ENCODE measurements at places on chromosomes 2 and 18.

DNA sequence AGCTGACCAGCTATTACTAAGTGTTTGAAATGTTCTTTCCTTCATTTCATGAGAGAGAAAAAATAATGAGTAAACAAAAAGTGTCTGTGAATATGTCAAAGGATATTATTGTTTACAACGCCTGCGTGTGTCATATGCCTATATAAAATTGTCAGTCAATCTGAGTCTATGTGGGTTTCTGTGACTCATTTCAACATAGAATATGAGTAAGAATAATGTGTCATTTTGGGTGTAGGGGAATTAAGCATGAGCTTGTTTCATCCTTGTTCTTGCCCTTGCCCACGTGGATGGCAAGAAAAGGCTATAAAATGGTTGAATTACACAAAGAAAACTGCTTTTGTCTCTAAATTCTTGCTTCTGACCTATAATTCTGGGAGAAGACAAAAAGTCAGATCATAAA lies 466.0 kb downstream of the PTH2R start:
- DNase-seq, result no peak

GRCh38 chr2:100062336-100062735 lies 80.1 kb downstream of the AFF3 start:
- DNase-seq, result no peak

- DNase-seq, result no peak
Observed at GRCh38 chr2:237701859-237702390, 74.5 kb downstream of the LRRFIP1 start.

GRCh38 chr2:160666154-160667060 lies 172.8 kb upstream of the RBMS1 start:
- no peak for DNase-seq

DNA sequence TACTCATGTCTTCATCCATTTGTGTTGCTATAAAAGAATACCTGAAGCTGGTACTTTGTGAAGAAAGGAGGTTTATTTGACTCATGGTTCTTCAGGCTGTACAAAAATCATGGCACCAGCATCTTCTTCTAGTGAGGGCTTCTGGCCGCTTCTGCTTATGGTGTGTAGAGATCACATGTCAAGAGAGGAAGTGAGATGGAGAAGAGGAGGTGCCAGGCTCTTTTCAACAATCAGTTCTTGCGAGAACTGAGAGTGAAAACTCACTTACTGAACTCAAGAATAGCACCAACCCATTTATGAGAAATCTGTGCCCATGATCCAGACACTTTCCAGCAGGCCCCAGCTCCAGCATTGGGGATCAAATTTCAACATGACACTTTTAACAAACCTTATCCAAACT lies 30.0 kb upstream of the BARD1 start:
- DNase-seq, result no peak

- DNase-seq, result no peak
Observed at GRCh38 chr18:58535340-58536201, 93.3 kb downstream of the ALPK2 start.

DNA sequence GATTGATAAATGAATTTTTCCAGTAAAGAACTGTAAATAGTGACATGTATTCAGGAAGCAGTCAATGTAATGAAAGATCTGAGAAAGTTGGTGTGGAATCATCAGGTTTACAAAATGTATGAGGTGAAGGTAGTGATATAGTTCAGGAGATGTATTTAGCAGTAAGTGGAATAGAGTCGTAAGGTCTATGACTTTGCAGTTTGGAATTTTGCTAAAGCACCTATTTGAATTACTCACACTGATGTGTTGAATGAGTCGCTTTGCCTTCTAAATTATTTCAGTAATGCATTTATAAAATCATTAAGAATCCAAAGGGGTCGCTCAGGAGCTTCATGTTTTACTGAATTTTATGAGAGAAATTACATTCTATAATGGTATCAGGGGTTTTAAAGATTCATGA lies 713.7 kb downstream of the DSC3 start:
- no peak for DNase-seq

- no peak for DNase-seq
Observed at GRCh38 chr18:25164848-25165811, 186.8 kb downstream of the ZNF521 start.

GRCh38 chr18:35519148-35519899 lies 21.6 kb upstream of the INO80C start:
- no peak for DNase-seq

- no peak for DNase-seq
Observed at GRCh38 chr2:96692094-96692971, 47.5 kb downstream of the LMAN2L start.

DNA sequence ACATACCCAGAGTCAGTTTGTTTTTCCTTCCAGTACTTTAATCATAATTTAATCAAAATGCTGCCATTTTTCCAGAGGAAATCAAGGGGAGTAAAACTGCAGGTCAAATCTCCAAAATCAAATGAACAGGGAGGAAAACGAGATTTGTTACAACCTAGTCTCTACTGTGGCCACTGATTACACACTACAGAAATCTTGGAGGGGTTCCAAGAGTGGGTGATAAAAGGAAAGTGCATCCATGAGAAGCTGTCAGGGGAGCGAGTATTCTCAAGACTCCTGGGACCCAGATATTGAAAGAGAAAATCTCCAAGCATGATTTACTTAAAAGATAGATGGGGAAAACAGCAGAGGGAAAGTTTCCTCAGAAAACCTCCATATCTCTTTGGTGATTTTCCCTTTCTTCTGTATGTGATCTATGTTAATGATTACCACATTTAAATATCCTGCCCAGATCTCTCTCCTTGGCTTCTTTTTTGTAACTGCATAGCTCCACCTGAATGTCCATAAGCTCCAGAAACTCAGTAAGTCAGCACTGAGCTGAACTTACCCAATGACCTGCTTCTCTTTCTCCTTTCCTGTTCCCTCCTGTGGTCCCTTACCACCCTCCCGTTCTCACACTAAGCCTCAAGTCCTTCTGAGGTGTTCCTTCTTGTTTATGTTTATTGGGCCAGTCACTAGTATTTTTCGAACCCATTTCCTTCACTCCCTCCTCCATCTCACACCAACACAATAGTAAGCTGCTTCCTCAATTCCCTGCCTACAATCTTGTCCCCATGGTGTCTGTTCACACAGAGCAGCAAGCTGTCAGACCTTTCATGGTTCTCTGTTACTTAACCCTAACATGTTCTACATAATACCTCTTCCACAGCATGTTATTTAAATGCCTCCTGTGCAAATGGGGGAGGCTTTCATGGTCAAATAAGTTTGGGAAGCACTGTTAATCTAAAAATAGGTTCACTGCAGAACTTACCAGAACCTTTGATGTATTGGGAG lies 73.9 kb upstream of the TWSG1 start:
- no peak for DNase-seq

GRCh38 chr2:98508709-98509066 lies 64.0 kb downstream of the INPP4A start:
- no peak for DNase-seq

DNA sequence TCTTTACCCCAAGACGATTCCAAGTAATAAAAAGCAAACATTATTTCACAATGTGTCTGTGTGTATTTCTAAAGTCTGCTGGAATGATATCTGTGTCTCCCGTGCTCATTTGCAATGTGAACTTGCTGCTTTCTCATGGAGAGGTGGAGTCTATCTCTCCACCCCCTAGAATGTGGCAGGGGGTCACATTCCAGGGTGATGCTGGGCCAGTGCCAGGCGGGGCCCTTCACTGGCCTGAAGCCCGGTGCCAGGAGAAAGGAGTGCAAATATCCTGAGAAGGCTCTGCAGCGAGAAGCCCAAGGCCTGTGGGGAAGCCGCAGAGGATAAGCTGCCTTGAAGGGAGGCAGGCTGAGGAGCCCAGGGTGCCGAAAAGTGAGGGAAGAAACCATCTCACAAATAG lies 26.8 kb upstream of the LDLRAD4 start:
- DNase-seq, result no peak

DNA sequence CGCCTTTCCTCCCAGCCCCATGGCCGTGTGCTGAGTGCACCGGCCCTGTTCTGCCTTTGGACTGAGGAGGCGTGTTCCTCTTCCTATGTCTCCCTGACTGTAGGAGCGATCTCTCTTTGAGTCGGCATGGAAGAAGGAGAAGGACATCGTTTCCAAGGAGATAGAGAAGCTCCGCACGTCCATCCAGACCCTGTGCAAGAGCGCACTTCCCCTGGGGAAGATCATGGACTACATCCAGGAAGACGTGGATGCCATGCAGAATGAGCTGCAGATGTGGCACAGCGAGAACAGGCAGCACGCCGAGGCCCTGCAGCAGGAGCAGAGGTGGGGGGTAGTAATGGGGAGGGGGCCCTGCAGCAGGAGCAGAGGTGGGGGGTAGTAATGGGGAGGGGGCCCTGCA lies 29.4 kb upstream of the ASB1 start:
- DNase-seq, result no peak

- DNase-seq, result no peak
Observed at GRCh38 chr2:96842600-96842999, 1.2 kb downstream of the ANKRD23 start.

- no peak for DNase-seq
Observed at GRCh38 chr18:1993866-1994265, 577.4 kb downstream of the METTL4 start.

DNA sequence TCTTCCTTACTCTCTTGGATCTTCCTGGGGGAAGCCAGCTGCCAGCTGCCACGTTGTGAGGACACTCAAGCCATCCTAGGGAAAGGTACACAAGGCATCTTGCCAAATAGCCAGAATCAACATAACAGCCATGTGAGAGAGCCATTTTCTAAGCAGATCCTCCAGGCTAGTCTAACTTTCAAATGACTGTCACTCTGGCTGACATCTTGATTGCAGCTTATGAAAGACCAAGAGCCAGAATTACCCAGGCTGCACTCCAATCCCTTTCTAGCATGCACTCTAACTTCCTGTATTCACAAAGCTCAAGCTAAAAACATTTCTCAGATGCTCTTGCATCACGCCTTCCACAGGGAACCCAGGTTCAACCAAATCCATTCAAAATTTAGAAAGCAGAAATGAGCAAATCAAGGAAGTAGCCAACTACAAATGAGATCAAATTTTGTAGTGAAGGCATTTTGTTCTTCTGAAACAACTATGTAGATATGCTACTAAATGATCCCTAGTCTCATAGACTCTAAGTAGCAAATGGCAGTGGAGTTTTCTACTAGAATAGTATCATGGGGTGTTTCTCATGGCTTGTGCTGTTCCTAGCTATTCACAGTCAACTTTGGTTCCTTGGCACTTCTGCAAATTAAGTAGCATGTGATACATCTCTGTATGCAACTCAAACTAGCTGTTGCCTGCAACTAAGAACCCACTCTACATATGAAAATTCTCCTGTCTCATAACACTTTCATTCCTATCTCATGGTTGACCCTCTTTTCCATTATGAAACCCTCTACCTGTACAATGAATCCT lies 281.9 kb downstream of the ZEB2 start:
- DNase-seq, result no peak

GRCh38 chr2:117432746-117433145 lies 381.7 kb upstream of the DDX18 start:
- DNase-seq, result no peak

DNA sequence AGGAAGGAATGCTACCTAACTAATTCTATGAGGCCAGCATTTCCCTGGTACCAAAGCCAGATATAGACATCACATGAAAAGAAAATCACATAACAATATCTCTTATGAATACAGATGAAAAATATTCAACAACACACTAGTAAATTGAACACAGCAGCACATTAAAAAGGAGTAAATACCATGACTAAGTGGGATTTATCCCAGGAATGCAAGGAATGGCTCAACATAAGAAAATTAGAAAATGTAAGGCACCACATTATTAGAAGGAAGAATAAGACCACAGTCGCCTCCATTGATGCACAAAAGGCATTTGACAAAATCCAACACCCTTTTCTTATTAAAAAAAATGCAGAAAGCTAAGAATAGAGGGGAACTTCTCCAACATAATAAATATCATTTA lies 133.9 kb downstream of the TTC32 start:
- no peak for DNase-seq

GRCh38 chr2:216932113-216932862 lies 72.4 kb upstream of the TNP1 start:
- DNase-seq, result no peak

DNA sequence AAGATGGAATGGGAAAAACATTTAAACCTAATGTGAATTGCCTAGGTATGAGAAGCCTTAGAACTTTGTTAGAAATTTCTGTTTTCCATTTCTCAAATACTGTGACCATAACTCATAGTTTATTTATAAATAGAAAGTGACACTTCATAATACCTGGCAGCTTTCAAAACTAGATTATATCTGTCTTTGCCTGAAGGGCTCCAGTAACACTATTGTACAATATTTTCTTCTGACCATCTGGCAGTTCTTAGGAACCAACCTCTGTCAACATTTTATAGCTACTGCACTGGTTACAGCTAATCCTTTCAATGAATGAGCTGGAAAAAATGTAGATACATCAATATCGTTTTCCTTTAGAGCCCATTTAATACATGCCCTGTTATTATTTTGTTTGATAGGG lies 237.4 kb downstream of the CAMKMT start:
- DNase-seq, result no peak

GRCh38 chr2:238854699-238855229 lies 6.9 kb downstream of the TWIST2 start:
- DNase-seq, result no peak

DNA sequence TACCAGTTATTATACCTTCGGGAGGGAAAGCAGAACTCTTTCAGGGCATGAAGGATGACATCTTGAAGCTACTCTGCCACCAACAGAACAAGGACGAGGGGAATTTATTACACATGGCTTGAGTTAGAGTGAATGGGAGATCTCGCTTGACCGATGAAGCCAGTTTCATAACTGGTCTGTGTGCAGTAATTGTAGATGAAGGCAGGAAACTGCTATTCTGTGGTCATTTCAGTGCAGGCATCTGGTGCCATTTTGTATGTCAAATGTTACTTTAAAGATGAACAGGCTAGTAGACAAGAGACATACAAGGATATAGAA lies 20.5 kb downstream of the GREB1 start:
- DNase-seq, result no peak

GRCh38 chr2:60379684-60380083 lies 173.8 kb downstream of the BCL11A start:
- DNase-seq, result no peak

DNA sequence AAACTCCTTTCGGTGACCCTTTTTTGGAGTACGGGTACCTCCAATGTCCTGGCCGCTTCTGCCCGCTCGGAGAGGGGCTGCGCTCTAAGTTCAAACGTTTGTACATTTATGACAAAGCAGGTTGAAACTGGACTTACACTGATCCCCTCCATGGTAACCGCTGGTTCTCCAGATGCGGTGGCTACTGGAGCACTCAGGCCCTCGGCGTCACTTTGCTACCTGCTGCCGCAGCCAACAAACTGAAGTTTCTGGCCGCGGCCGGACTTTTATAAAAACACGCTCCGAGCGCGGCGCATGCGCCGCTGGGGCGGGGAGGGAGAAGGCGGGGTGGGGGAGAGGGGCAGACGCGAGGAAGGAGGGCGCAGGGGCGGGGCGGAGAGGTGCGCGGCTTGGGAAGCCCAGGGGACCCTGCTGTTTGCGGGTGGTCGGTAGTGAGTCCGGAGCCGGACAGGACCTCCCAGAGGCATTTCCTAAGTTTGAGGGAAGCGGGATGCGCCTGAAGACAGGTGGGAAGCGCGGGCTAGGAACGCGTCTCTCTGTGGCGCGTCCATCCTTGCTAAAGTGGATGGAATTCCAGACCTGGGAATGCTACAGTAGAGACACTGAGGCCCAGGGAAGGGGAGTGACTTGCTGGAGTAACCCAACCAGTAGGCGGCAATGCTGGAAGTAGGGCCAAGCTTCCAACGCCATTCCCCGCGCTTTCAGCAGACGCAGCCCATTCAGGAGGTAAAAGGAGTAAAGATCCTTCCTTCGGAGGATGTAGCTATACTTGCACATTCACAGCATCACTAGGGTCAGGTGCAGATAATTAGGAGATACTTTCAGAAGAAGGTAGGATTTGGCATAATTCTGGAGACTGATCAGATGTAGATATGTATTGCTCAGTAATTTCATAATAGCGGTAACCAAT lies at the start of gene CXCR4:
TSS of gene CXCR4 (minus strand) at position 241 of the 910 bp plus-strand sequence. CDS start at position 152, 89 bp downstream.
- DNase-seq, result peak; percentile 83
